ENCODE measurements at places on chromosomes 11 and 22. TPM values are rescaled to one million over a fixed set of nuclear protein-coding genes. Genes with fewer than 3 reads are reported as not detected.

The WBP2NL gene
- polyA plus RNA-seq = 1.3 TPM

The PRR33 gene
- polyA plus RNA-seq = not detected

The GANAB gene
- 93.1 TPM for polyA plus RNA-seq

The KCNJ4 gene
- not detected for polyA plus RNA-seq

GRCh38 chr11:1447845-1448825 lies 38.4 kb downstream of the MOB2 start:
- DNase-seq = no peak

- DNase-seq = peak; percentile 75
These were observed 132.8 kb upstream of the PITPNB start for GRCh38 chr22:28051787-28052356.

DNA sequence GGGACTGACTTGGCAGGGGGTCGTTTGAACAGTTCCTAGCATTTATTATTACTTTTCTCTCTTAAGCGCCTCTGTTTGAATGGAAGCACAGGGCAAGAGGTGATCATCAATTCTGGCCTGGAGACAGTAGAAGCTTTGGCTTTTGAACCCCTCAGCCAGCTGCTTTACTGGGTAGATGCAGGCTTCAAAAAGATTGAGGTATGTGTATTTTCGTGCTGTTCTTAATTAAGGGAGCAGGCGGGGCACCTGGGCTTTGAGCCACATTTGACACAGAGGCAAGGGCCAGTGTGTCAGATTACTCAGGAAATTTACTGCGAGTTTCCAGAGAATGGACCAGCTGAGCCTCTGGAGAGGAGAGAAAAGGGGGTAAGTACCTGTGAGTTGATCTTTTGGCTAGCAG lies 102.4 kb upstream of the SORL1-AS1 start:
- DNase-seq = no peak

DNA sequence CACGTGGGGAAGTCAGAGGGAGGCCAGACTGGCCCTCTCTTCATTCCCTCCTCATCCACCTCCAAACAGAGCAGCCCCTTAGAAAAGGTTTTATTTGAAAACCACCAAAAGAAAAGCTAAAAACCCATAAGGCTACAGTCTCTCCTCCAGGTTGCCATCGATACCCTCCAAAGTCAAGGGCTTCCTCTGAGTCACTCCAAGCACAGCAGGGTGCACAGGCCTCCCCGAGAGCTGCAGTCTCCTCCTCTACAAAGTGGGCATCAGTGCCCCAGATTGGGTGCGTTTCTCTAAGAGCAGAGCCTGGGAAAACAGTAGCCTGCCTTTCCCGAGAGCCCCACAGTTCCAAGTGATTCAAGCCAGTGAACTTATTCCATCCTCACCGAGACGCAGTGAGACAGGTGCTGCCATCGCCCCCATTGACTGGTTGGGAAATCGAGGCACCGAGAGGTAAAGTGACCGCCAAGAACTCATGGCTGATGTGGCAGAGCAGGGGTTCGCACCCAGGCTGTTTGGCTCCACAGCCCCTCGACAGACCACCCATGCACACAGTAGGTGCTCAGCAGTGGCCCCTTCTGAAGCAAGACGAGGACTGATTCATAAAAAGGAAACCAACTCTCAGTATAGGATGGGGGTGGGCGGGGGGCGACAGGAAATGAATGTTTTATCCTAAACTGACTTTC lies 91.7 kb upstream of the SHISAL1 start:
- DNase-seq = no peak

DNA sequence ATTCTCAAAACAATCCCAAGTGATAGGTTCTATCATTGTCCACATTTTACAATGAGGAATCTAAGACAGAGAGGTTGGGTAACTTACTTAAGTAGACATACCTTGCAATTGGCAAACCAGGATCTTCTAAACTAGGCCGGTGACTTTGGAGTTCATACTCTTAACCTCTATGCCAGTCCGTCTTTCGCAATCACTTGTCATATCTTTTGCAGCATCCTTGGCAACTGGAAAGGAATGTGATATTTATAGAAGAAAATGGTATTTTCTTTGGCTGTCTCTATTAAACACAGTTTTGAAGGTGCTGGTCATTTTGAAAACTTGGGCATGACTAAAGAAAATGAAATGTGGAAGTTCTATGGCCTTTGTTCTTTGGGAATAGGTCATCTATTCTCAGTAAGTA lies 556.5 kb downstream of the NELL1 start:
- no peak for DNase-seq

GRCh38 chr22:30247561-30247960 lies 1.0 kb upstream of the LIF start:
- no peak for DNase-seq

All from pancreas (tissue), 10 donors.